ENCODE measurements at places on chromosomes 13 and 19. TPM values are rescaled to one million over a fixed set of nuclear protein-coding genes. Genes with fewer than 3 reads are reported as not detected.

GRCh38 chr19:37303591-37304171 lies 67.2 kb upstream of the ZNF527 start:
- no peak overlapping the region for H3K27ac ChIP-seq
- peaks cover 6% of the 10 kb centered on the region for H3K4me1 ChIP-seq
- no peak for DNase-seq
- peaks cover 4% of the 10 kb centered on the region for H3K36me3 ChIP-seq

GRCh38 chr13:102703726-102704035 lies 8.8 kb upstream of the METTL21C start:
- peaks cover 7% of the 10 kb centered on the region for H3K27me3 ChIP-seq
- no peaks in the 10 kb centered on the region for H3K36me3 ChIP-seq
- H3K27ac ChIP-seq, result no peak overlapping the region
- DNase-seq, result no peak
- H3K4me3 ChIP-seq, result no peak overlapping the region

DNA sequence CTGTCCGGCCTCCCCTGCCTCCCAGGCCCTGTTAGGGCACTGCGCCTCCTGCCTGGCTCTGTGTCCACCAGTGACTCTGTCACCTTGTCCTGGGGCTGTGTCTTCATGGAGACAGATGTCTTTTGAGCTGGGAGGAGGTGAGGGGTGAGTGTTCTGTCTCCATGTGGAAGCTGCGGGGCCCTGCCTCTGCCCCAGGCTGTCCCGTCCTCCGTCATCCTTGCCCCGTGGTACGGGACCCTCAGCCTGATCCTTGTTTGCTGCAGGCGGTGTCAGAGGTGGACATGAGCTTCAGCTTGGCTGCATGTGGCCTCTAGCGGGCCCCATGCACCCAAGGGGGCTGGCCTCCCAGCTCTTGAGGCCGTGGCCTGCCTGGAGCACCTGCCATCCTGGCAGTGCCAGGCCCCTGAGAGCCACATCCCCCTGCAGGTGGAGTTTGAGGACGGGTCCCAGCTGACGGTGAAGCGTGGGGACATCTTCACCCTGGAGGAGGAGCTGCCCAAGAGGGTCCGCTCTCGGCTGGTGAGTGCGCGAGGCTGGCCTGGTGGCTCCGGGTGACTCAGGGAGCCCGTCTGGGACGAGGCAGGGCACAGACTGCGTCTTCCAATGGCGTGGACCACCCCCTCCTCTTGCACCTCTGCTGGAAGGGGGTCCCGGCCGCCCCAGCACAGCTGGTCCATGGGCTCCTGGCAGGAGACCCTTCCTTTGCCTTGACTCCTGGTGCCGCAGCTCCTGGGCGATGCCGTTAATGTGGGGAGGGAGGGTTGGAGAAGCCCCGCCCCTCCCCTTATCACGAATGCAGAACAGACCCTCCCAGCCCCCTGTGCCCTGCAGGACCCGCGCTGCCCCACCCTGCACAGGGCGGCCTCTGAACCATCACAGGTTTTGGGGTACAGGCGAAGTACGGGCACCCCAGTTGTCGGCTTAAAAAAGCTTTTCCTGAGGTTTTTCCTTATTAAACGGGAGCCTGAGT lies 181.3 kb downstream of the KDM4B start:
- peaks cover 10% of the 10 kb centered on the region for H3K36me3 ChIP-seq
- no peak overlapping the region for H3K4me3 ChIP-seq
- H3K27ac ChIP-seq, result no peak overlapping the region
- no peaks in the 10 kb centered on the region for H3K27me3 ChIP-seq
- peaks cover 1% of the 10 kb centered on the region for H3K4me1 ChIP-seq
- DNase-seq, result no peak

DNA sequence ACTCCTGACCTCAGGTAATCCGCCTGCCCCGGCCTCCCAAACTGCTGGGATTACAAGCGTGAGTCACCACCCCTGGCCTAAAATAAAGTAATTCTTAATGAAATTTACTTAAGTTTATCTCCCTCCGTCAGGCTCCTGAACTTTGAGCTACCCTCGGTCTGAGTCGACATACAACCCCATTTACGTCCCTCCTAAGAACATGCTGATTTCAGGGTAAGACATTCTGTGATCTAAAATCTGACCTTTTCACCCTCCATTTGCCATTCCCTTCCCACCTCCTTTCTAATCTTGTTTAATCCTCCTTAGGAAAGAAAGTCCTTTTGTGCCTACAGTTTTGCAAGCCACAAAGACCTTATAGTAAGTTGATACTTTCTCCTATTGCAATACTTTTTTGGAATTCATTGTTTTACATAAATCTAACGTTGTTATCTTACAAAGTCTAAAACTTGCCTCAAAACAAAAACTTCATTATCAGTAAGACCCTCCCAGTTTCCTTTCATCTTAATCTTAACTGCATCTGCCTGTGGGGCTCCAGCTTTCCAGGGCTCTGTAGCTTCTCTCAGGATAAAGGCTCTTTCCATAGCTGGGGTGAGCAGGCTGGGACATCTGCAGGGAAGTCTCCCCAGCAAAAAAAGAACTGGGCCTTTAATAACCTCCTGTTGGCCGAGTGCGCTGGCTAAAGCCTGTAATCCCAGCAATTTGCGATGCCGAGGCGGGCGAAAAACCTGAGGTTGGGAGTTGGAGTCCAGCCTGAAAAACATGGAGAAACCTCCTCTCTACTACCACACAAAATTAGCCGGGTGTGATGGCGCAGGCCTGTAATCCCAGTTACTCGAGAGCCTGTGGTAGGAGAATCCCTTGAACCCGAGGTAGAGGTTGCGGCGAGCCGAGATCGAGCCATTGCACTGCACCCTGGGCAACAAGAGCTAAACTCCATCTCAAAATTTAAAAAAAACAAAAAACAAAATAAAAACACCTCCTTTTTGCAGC lies 143.1 kb downstream of the ZNF737 start:
- H3K4me3 ChIP-seq, result peak overlapping the region; percentile 99
- no peaks in the 10 kb centered on the region for H3K27me3 ChIP-seq
- H3K27ac ChIP-seq, result no peak overlapping the region

DNA sequence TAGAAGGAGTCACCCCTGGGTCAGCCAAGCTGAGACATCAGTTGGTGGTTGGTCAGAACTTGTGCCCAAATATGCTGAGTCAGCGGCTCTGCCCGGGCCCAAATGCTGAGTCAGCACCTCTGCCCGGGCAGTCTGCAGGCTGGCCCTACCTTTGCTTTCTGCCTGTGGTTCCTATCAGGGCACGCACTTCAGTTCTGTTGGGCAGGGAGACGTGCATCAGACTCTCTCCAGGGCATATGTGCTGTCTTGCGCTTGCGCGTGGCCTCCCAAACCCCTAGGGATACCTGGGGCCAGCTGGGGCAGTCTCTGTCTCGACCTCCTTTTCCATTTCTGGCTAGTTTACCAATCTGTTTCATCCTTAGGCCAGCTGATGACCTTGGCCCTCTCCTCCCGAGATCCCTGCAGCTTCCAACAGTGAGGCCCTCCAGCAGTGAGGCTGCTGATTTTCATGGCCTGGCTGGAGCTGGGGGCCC lies 24.4 kb upstream of the LDLR start:
- no peak overlapping the region for H3K4me3 ChIP-seq
- DNase-seq, result no peak
- H3K4me1 ChIP-seq, result no peaks in the 10 kb centered on the region
- no peaks in the 10 kb centered on the region for H3K27me3 ChIP-seq

DNA sequence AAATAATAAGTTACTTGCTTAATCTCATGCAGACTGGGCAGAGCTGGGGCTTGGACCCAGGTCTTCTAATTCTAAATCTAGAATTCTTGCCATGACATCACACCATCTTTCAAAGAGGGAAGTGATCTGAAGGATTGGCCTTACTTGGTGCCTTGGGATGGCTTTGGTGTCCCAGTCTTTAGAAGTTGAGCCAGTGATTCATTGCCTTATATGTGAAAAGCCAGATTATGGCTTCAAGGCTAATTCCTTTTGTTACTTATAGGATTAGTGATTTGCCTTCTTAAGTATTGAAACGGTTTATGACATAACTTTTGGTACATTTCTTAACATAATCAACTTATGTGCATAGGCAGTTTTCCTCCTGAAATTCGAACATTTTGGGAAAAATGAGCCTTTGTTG lies 14.9 kb downstream of the COG3 start:
- peaks cover 27% of the 10 kb centered on the region for H3K4me1 ChIP-seq
- no peak overlapping the region for H3K4me3 ChIP-seq
- DNase-seq, result no peak
- no peaks in the 10 kb centered on the region for H3K27me3 ChIP-seq
- peaks cover 19% of the 10 kb centered on the region for H3K36me3 ChIP-seq
- no peak overlapping the region for H3K27ac ChIP-seq

- H3K36me3 ChIP-seq, result no peaks in the 10 kb centered on the region
- H3K27ac ChIP-seq, result no peak overlapping the region
- no peaks in the 10 kb centered on the region for H3K4me1 ChIP-seq
- no peak for DNase-seq
- no peak overlapping the region for H3K4me3 ChIP-seq
Measured at GRCh38 chr13:76816394-76816793, 69.8 kb downstream of the KCTD12 start.

GRCh38 chr13:28058866-28059613 lies 41.3 kb downstream of the FLT3 start:
- DNase-seq, result peak; percentile 30
- no peaks in the 10 kb centered on the region for H3K36me3 ChIP-seq
- H3K27me3 ChIP-seq, result peaks cover 18% of the 10 kb centered on the region

- H3K27ac ChIP-seq, result peak overlapping the region; percentile 26
- DNase-seq, result no peak
- no peak overlapping the region for H3K4me3 ChIP-seq
- H3K4me1 ChIP-seq, result peaks cover 55% of the 10 kb centered on the region
Measured at GRCh38 chr13:48255954-48256353, 22.9 kb downstream of the ITM2B start.

DNA sequence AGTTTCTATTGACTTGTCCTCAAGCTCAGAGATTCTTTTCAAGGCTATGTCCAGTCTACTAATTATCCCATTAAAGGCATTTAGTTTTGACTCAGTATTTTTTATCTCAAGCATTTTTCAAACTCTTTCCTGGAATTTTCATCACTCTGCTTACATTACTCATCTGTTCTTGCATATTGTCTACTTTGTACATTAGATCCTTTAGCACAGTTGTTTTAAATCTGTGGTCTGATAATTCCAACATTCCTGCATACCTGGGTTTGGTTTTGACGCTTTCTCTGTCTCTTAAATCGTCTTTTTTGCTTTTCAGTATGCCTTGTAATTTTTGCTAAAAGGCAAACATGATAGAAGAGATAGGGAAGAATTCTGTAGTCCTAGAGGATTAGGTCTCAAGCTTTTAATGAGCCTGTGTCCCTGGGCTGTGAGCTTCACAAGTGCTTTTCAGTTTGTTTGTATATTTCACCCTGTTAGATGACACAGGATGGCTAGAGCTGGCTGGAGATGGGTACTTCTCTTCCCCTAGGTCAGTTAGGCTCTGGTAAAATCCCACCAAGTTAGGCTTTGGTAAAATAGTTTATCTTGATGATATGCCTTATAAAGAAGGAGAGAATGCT lies 46.1 kb upstream of the GPC6 start:
- no peaks in the 10 kb centered on the region for H3K27me3 ChIP-seq
- no peaks in the 10 kb centered on the region for H3K36me3 ChIP-seq
- no peak overlapping the region for H3K4me3 ChIP-seq
- H3K4me1 ChIP-seq, result no peaks in the 10 kb centered on the region
- no peak for DNase-seq

- H3K27ac ChIP-seq, result no peak overlapping the region
- no peaks in the 10 kb centered on the region for H3K36me3 ChIP-seq
- peaks cover 5% of the 10 kb centered on the region for H3K4me1 ChIP-seq
- no peak overlapping the region for H3K4me3 ChIP-seq
Measured at GRCh38 chr13:71830736-71831135, 36.3 kb downstream of the DACH1 start.

GRCh38 chr13:99681695-99682094 lies 180.4 kb downstream of the TM9SF2 start:
- no peak for DNase-seq
- peaks cover 2% of the 10 kb centered on the region for H3K36me3 ChIP-seq
- H3K4me3 ChIP-seq, result no peak overlapping the region
- H3K27ac ChIP-seq, result no peak overlapping the region

GRCh38 chr19:16627193-16627927 lies 644 bp downstream of the MED26 start:
- DNase-seq, result peak; percentile 26
- peaks cover 41% of the 10 kb centered on the region for H3K4me1 ChIP-seq
- peaks cover 25% of the 10 kb centered on the region for H3K36me3 ChIP-seq

DNA sequence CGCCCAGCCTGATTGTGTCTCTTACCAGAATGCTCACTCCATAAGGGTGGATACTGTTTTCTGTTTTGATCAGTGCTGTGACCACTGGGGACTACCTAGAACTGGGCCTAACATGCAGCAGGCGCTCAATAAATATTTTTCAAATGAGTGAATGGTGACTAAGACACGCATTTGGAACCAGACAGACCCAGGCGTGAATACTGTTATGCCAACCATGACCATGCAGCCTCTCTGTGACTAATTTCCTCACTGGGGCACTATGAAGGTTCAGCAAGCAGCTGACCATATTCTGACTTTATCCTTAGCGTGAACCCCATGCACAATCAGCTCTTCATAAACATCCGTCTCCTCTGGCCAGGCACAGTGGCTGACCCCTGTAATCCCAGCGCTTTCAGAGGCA lies 13.0 kb upstream of the SPC24 start:
- DNase-seq, result no peak
- no peaks in the 10 kb centered on the region for H3K36me3 ChIP-seq
- no peak overlapping the region for H3K4me3 ChIP-seq
- H3K27me3 ChIP-seq, result no peaks in the 10 kb centered on the region
- no peaks in the 10 kb centered on the region for H3K4me1 ChIP-seq

DNA sequence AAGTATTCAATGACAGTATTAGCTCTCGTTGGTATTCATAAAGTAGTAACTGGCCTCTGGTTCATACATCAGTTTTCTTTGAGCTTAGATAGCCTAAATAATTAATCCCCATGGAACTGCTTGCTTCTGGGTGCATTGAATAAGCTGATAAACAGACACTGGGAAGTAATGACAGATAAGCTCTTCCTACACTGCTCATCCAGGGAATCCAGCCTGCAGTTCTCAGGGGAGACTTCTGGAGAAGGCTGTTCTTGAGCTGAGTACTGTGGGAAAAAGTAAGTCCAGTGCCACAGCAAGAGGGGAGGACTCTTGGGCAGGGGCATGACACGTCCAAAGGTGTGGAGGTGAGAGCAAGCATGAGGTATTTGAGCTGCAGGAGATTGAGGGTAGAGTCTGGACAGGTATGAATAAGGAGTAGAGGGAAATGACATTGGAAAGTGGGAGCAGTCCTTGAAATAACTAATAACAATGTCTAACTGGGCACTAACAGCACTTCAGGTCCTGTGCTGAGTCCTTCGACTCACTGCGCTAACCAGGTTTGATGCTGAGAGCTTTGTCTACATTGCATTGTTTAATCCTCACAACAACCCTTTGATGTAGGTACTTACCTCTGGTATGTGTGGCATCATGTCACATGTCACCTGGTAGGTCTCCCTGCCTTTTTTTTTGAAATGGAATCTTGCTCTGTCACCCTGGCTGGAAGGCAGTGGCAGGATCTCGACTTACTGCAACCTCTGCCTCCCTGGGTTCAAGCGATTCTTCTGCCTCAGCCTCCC lies 7.2 kb downstream of the GARRE1 start:
- peaks cover 46% of the 10 kb centered on the region for H3K4me1 ChIP-seq
- no peak for DNase-seq
- no peak overlapping the region for H3K4me3 ChIP-seq
- H3K36me3 ChIP-seq, result peaks cover 12% of the 10 kb centered on the region
- H3K27ac ChIP-seq, result no peak overlapping the region
- no peaks in the 10 kb centered on the region for H3K27me3 ChIP-seq

TEKTIP1 gene
- 2.2 TPM for total RNA-seq

N4BP2L1 gene
- total RNA-seq, result 15.7 TPM

CPAMD8 gene
- 0.42 TPM for total RNA-seq

PBX4 gene
- 9.6 TPM for total RNA-seq

MBD3L2 gene
- total RNA-seq, result not detected

FRY gene
- total RNA-seq, result 0.58 TPM

LRRC63 gene
- total RNA-seq, result 0.14 TPM

CACNG7 gene
- not detected for total RNA-seq
